IPS-NIHi11 (cell line): ENCODE measurements at places on chromosomes 3 and 15.

- no peak for DNase-seq
Measured at GRCh38 chr3:14118400-14119381, 6.0 kb downstream of the CHCHD4 start.

- DNase-seq, result no peak
Measured at GRCh38 chr3:61547625-61548024, 13.7 kb upstream of the PTPRG start.

DNA sequence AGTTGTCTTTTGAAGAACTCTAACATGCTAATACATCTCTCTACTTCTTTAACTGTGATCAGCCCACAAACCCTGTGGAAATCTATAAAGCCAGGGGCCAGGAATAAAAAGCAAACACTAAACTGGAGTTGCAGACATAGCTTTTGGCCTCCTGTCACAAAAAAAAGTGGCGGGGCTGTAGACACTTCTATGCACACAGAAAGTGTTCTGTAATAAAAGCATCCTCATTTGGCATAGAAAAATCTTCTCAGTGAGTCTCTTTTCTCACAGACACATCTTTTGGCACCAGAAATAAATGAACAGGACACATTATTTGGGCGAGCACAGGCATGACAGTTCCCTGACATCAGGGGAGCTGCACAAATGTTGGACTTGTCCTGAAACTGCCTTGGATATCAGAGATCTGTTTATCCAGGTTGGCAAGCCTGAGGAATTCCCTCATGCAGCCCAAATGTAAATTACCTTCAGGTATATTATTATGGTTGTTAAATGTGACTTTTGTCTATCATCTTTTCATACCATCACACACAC lies 355.4 kb downstream of the FGF12 start:
- no peak for DNase-seq

DNA sequence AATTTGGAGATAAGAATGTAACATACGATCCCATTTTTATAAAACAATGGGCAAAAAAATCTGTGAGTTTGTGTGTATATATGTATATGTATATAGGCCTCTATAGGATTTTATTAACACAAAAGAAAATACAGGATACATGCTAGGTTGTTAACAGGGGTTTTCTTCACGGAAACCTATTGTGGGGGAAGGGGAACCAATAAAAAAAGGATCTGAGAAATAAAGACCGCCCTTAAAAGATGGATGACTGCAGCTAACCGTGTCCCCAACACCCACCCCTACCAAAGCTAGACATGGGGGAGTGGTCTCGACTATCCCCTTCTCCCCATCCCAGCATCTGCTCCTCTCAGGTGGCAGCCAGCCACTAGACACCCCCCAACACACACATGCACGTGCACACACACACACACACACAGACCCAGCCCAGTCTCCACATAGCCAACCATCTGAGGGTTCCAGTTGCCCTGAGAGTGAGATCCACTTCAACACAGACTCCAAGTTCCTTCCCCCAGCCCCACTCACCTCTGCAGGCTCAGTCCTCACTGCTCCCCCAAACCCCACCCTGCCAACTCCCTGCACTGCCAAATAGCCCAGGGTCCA lies 132.9 kb downstream of the TPRA1 start:
- no peak for DNase-seq

- DNase-seq, result no peak
Measured at GRCh38 chr3:70874196-70874595, 561.8 kb upstream of the MDFIC2 start.
